ENCODE measurements at places on chromosomes 3 and 15. TPM values are rescaled to one million over a fixed set of nuclear protein-coding genes. Genes with fewer than 3 reads are reported as not detected.

Gene CLCN2
- total RNA-seq: 3.4 TPM

Gene DNAJA4
- total RNA-seq: 34.0 TPM

Gene SLC24A5
- total RNA-seq: not detected

Gene IGSF10
- total RNA-seq: not detected

Gene ARGFX
- total RNA-seq: not detected

Gene CSPG4
- total RNA-seq: not detected

Gene UBA7
- 149 TPM for total RNA-seq

Gene HTR3E
- total RNA-seq: not detected

Gene SENP8
- total RNA-seq: 1.1 TPM

Gene CTXND1
- total RNA-seq: not detected

Gene CEP152
- 38.4 TPM for total RNA-seq

Gene PPARG
- 0.18 TPM for total RNA-seq

Gene GHSR
- total RNA-seq: not detected
